ENCODE measurements at places on chromosomes 1 and 21. TPM values are rescaled to one million over a fixed set of nuclear protein-coding genes. Genes with fewer than 3 reads are reported as not detected.

DNA sequence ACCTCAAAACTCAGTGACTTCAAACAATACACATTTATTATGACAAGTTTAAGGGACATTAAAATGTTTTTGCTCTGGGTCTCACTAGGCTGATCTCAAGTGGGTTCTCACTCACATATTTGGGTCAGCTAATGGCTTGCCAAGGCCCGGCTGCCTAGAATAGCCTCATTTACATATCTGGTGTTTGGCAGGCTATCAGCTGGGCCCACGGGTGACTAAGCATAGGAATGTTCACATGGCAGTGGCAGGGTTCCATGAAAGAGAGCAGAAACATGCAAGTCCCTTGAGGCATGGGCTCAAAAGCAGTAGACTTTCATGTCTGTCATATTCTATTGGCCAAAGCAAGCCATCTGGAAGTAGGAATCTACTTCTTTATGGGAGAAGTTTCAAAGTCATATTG, 492.6 kb downstream of the KCNT2 start:
- H3K27ac ChIP-seq, result no peak overlapping the region
- no peak overlapping the region for H3K4me3 ChIP-seq
- H3K4me1 ChIP-seq, result no peaks in the 10 kb centered on the region
- no peaks in the 10 kb centered on the region for H3K36me3 ChIP-seq
- no peaks in the 10 kb centered on the region for H3K27me3 ChIP-seq
- DNase-seq, result no peak

The CLCA4 gene
- not detected for polyA plus RNA-seq

The AMY1C gene
- not detected for polyA plus RNA-seq

The SPATA46 gene
- polyA plus RNA-seq, result not detected

GRCh38 chr1:57713501-57713900, 289.6 kb upstream of the DAB1 start:
- peaks cover 3% of the 10 kb centered on the region for H3K4me1 ChIP-seq
- no peaks in the 10 kb centered on the region for H3K36me3 ChIP-seq
- H3K27ac ChIP-seq, result peak overlapping the region; percentile 69

DNA sequence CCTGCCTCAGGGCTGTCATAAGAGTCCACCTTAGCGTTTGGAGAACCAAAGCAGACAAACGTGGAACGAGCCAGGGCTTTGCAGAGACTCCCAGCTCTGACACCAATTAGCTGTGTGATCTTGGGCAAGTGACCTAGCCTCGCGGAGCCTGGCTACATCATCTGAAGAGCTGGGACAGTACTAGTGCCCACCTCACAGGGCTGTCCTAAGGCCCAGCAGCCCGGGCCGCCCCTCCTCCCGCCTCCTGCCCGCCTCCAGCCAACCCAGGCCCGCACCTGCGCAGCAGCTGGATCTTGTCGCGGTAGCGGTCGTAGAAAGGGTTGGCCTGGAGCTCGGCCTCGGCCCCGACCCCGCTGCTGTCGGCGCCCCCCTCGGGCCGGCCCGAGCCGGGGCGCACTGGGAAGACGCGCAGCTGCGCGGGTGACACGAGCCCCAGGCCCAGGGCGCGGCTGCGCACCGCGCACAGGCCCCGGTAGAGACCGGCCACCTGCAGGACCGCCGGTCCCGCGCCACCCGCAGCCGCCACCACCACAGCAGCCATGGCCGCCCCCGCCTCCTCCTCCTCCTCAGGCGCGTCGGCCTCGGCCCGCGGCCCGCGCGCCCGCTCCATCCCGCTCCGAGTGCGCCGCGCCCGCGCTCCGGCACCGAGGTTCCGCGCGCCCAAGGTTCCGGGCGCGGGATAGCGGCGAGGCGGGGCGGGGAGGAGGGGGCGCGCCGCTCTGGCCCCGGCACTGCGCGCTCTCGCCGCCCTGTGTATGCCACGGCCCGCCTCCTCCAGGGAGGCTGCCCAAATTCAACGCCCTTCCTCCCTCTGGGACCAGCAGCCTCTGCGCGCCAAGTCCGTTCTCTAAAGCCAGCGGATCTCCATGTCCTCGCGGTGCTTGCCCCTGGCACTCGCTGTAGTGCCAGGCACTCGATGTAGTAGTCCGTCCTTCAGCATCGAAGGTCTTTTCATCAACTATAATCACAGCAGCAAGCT, at the start of gene ATPAF1:
ATPAF1 (minus strand) TSS at position 583 of the 979 bp plus-strand sequence; CDS start at position 541, 42 bp downstream.
- peak within 1 kb of the TSS; percentile 82 for H3K4me3 ChIP-seq
- peaks cover 21% of the 10 kb centered on the region for H3K36me3 ChIP-seq
- DNase-seq, result peak; percentile 91
- no peaks in the 10 kb centered on the region for H3K4me1 ChIP-seq
- no peak within 1 kb of the TSS for H3K27ac ChIP-seq

The NUDT4B gene
- polyA plus RNA-seq, result 24.7 TPM
